ENCODE measurements at places on chromosomes 2 and 18. TPM values are rescaled to one million over a fixed set of nuclear protein-coding genes. Genes with fewer than 3 reads are reported as not detected.

Gene BUB1
- 141 TPM for total RNA-seq

Gene ONECUT2
- total RNA-seq: not detected

Gene VPS54
- total RNA-seq: 16.8 TPM

Gene ZEB2
- 3.3 TPM for total RNA-seq

Gene MRO
- not detected for total RNA-seq

Gene KIDINS220
- total RNA-seq: 36.3 TPM

Gene ADD2
- 16.8 TPM for total RNA-seq

Gene C2orf15
- total RNA-seq: 0.72 TPM
